Fibroblast of villous mesenchyme (primary cell): ENCODE measurements at places on chromosomes 1 and 21. TPM values are rescaled to one million over a fixed set of nuclear protein-coding genes. Genes with fewer than 3 reads are reported as not detected.

The PLPP3 gene
- 10.3 and 14.7 TPM in 2 replicates for total RNA-seq

The UBE2U gene
- not detected in 2 replicates for total RNA-seq

The EFNA4 gene
- total RNA-seq: 2.6 and 3.9 TPM in 2 replicates

The LRRC8C gene
- total RNA-seq: 9.3 and 10.8 TPM in 2 replicates

The MAP10 gene
- total RNA-seq: 1.9 and 2.2 TPM in 2 replicates

The S100A6 gene
- 1,018 and 1,040 TPM in 2 replicates for total RNA-seq

The LIPI gene
- total RNA-seq: not detected in 2 replicates
